ENCODE measurements at places on chromosomes 11 and 22.

DNA sequence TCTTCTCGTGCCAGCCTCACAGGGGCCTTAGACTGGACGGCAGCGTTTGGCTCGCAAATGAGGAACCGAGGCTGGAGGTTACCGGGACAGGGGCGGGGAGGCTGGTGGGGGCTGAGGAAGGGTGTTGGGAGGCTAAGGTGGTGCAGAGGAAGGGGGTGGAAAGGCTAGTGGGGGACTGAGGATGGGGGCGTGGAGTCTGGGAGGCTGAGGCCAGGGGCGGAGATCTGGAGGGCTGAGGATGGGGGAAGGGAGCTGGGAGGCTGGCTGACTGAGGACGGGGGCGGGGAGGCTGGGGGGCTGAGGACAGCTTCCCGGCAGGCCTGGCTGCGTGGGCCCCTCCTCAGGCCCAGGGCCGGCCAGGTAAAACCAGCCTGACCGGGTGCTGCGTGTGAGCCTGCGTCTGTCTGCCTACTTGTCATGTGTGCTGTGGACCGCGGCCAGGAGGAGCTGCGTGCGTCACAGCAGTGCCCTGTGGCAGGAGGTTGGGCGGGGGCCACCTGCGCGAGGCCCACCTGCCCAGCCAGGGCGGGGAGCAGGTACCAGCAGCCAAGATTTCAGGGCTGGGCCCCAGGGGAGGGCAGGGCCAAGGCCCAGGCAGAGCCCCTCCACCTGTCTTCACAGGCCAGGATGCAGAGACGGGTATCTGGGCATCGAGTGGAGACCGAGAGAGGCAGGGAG, 9.4 kb upstream of the PIM3 start:
- DNase-seq: no peak

GRCh38 chr11:126359431-126360048, 4.1 kb downstream of the ST3GAL4 start:
- no peak for DNase-seq

DNA sequence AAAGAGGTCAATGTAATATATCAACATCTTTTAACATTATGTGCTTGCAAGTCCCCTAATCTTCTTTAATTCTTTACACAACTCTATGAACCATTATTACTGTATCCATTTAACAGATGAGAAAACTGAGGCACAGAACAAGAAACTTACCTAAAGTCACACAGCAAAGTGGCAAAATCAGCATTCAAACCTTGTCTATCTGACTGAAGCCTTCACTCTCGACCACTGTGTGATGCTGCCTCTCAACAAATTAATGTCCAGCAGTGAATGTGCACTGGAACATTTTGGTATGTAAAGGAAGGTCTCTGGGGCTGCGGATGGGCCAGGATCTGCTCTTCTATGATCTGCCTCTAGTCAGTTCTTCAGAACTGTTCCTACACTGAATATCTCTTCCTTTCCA, 42.1 kb downstream of the PRCP start:
- no peak for DNase-seq

DNA sequence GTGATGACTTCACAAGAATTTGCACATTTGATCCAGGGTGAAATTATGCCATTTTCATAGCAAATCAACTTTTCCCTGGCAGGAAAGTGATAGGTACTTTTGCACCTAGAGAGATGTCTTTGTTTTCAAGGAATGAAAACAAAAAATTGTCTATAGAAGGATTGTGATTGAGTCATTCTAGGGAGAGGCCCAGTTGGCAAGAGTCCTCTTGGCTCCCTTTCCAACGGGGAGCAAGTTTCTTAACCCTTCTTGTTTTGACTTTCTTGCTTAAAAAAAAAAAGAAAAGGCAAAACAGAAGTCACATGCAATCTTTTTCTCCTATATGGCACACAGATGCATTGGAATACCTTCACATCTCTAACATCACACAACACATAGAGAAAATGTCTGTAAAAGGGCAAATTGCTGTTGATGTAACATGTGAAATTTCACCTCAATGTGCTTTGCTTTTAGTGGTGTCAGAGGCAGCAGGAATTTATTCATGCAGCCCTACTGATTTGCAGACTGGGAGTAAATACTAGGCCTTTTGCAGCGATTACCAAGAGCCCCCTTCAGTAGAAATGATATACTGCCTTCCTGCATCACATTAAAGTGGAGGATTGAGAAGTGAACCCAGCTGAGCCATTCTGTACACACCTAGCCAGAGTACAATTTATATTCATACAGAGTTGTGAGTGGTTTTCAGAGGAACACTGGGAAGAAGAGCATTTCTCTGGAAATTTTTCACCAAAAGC, 290.7 kb upstream of the MPPED2 start:
- no peak for DNase-seq

DNA sequence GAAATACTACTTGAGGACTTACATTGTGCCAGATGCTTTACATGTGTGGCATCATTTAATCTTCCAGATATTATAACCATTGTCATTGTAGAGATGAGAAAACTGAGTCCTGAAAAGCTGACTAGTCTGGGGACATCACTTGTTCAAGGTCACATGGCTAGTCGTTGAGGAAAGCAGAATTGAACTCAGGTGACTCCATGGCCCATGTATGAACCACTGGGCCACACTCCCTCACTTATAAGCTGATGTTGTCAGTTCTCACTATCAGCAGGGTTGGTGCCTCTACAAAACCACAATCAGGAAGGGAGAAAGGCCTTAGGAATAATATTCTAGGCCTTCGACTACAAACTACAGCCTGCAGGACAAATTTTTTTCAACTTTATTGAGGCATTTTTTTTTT, 26.1 kb upstream of the ADA2 start:
- no peak for DNase-seq
